Activated T-helper 2 cell treated with anti-CD3 and anti-CD28 coated beads, Interferon-gamma antibody, Interleukin-2, Interleukin-4, amounts not matched to agents 10 μg/mL and 5 μg/mL and 100 μg/mL, durations not matched to agents 14 hours and 24 hours and 36 hours (primary cell): ENCODE measurements at places on chromosomes 1 and 21.
A peak's percentile ranks its signal among the peaks of the same experiment; 100 is the strongest.

- no peak for DNase-seq
These were observed 133.3 kb upstream of the SYT6 start for GRCh38 chr1:114286960-114287359.

GRCh38 chr1:198370996-198371395 is 169.5 kb downstream of the ATP6V1G3 start:
- DNase-seq, result no peak

DNA sequence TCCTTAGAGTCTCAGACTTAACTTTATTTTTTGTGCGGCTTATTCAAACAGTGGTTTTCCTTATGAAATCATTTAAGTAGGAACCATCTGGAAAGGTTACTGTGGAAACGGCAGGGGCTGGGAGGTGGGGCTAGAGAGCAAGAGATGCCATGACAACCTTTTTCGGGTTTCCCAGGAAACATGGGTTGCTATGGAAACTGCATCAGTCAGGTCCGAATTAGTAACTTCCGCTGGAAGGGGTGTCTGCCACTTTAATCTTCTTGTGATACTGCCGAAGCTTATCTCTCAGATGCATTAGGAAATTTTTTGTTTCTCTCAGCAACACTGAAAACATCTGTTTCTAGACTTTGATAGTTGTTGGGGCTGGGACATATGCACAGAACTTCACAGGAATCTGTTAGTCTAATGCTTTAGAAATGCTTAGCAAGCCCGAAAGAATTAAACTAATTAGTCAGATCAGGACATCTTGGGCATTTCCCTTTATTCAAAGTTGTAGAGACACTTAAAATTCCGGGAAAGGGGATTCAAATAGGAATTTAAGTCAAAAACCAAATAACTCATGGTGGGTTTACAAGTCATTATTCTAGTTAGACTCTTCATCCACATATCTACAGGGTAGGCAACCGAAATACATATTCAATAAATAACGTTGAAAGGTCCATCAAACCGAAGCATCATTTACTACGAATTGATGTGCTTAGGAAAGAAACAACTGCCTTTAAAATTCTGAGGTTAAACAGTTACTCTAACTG is 2.6 kb downstream of the KCNA3 start:
- DNase-seq, result peak; percentile 75

DNA sequence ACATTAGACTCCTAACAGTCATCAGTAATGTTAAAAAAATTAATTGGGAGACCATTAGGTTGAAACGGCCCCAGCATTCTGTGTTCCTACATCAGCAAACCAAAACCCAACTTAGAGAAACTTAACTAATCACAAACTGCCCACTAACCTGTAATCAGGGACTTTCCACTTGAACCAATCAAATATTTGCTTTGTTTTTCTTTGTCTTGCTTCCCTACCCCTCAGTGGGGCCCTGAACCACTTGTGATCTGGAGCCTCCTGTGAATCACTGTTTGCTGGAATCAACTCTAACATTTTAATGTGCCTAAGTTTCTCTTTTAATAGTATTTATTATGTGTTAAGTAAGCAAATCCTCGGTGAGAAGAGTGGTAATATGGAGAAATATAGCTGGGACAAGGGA is 64.0 kb downstream of the ABCA4 start:
- no peak for DNase-seq

DNA sequence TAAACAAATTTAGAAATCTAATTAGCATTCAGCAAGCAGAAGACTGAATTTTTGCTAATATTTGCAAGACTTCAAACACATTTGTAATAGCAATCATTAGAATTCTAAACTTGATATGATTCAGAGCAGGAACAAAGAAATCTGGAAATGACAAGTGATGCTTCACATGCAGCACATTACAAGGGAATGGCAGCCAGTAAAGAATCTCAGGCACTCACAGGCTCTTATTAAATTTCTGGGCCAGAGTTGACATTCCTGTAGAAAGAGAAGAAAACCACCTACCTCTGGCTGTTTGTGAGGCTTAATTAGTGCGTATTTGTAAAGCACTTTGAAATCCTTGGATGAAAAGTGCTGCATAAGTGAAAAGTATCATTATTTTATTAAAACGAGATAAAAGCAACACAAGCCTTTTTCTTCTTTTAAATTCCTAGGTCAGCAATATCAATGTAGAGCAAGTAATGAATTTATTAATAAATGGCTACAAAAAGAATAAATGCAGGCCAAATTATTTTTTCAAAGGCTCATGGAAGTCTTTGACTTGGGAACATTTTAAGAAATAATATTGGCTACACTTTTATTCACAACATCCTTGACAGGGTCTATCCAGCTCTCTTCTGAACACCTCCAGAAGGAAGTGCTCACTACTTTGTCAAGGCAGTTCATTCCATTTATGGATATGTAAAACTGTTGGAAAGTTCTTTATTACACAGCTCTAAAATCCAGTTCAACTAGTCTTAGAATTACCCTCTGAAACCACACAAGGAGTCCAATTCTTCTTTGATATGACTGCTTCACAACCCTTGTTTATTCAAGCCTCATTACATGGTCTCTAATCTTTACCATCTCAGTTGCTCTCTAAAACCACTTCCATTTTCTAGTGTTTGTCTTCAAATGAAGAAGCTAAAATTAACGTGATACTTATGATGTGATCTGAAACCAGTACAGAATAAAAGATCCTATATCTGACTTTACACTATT is 32.1 kb upstream of the SCYL3 start:
- DNase-seq, result no peak

GRCh38 chr1:77825131-77825709 is 45.8 kb downstream of the MIGA1 start:
- no peak for DNase-seq

- DNase-seq, result no peak
These were observed 4.4 kb upstream of the MPZL1 start for GRCh38 chr1:167717351-167717750.

DNA sequence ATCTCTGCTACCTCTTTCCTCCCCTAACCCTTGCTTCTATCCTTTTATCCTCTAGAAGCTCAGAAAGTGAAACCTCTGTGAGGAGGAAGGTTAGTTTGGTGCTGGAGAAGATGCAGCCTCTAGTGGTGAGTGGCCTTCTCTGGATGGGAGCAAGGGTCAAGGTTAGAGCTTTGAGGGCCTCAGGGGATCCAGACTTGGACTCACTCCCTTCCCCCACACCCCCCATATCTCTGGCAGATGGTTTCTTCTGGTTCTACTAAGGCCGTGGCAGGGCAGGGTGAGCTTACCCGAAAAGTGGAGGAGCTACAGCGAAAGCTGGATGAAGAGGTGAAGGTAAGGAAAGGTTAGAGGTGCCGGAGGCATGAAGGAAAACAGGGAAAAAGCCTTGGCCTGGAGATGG is 9.2 kb downstream of the CGN start:
- no peak for DNase-seq

DNA sequence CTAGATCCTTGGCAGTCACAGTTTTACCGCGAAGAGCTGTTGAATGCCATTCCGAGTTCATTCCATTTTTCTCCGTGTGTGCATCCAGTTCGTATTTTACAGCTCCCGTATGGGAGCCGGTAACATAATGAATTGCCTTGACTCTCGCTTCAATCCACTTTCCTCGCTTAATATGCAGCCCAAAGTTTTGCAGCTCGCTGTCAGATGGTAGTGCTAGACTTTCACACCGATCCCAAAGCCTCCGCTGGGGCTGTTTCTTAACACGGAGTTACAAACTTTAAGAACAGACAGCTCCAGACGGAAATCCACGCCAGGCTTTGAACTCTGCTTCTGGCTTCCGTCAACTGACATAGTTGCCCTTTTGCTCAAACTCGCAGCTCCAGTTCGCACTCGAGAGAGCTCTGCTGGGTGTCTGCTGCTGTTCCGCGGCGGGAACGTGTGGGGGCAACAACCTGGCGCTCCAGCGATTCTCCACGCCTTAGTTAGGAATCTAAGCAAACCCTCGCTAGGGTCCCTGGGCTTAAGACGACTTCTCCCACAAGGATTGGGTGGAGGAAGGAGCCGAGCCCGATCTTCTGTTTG is 3.5 kb upstream of the ARID1A start:
- peak; percentile 81 for DNase-seq
